ENCODE measurements at places on chromosomes 7 and 10.

DNA sequence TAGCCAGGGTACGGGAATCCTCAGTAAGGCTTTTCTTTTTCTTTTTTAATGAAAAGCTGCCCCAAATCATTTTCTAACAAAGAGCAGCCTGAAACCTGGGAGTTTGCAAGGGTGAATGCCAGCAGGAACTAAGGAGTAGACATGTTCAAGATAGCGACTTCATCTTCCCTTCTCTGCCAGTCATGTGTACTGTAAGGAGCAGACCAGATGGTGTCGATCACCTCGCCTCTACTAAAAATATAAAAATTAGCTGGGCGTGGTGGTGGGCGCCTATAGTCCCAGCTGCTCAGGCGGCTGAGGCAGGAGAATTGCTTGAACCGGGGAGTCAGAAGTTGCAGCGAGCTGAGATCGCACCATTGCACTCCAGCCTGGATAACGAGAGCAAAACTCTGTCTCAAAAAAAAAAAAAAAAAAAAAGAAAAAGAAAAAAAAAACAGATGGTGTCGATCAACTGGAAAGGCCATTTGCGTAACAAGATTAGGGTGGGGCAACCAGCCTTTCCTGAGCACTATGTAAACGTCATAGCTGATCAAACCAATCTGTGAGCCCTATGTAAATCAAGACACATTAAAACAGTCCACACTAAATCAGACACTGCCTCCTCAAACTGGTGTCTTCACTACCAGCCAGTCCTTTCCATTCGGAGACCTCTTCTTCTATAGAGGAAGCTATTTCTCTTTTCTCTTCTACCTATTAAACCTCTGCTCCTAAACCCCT is 33.8 kb downstream of the NOLC1 start:
- DNase-seq: no peak

DNA sequence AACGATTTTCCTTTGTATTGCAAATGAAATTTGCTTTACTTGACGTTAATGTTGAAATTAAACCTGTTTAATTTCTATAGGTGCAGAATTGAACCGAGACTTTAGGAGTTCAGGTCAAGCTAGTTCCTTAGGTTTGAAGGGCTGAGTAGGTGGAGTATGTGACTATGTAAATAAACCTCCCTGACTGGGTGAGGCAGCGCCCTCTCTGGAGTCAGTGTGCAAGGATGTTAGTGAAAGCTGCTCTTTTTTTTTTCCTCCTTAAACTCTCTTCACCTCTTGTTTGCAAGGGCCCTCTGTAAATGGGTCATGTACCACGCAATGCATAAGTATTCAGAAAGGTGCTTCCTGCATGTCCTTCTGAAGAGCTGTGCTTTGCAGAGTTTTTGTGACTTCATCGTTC is 33.8 kb downstream of the GALNT17 start:
- no peak for DNase-seq

- DNase-seq: no peak
Measured at GRCh38 chr7:85010306-85010705, 176.6 kb downstream of the SEMA3D start.

- DNase-seq: no peak
Measured at GRCh38 chr10:126224967-126225671, 163.2 kb downstream of the ADAM12 start.

- DNase-seq: no peak
Measured at GRCh38 chr7:157430721-157431120, 93.9 kb downstream of the DNAJB6 start.

GRCh38 chr10:74842301-74842954 is 16.0 kb downstream of the KAT6B start:
- no peak for DNase-seq

GRCh38 chr7:24715171-24715570 is 42.1 kb downstream of the GSDME start:
- DNase-seq: no peak

DNA sequence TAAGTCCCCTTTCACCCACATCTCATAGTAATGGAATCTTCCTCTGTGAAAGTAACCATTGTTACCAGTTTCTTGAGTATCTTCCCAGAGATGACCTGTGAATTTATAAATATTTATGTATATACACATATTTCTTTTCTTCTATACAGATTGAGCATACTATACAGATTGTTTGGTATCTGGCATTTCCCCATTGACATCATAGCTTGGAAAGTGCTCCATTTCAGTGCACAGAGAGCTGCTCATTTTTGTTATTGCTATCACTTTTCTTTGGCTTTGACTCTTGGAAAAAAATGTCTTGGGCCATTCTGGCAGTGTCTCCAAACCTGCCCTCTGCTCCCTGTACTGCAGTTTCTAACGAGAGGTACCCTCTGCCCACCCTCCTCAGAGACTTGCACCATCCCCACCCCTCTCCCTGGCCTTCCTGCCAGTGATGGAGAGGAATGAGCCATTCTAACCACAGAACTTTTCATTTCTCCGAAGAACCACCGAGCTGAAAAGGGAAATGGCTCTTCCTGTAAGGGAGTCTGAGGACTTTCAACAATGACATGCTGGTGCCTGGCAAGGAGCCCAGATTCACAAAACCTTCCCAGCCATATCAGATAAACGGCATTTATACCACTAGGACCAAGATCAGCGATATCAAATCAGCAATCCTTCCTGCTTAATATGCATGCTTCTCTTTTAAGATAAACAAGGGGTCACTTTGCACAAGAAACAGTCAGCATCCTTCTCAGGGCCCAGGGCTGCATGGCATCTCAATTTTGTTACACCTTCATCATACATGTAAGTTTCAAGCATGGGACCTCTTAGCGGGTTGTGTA is 19.7 kb upstream of the CCSER2 start:
- DNase-seq: no peak
